ENCODE measurements at places on chromosomes 6 and 20.

DNA sequence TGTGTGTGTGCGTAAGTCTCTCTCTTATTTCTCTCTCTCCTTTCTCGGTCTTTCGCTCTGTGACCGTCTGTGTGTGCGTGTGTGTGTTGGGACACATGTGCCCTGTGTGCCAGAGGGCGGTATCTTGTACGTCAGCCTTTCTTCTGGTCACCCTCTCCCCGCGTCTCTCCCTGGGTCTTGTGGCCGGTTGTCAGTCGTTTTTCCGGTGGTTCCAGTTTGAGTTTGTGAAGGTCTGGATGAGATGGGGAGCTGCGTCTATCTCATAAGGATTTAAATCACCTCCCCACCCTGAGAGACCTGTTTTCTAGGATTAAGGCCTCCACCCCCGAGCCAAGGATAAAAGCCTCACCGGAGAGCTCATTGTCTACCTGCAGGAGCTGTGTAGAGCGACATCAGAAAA lies 295.5 kb upstream of the ZNF337 start:
- no peak for DNase-seq

DNA sequence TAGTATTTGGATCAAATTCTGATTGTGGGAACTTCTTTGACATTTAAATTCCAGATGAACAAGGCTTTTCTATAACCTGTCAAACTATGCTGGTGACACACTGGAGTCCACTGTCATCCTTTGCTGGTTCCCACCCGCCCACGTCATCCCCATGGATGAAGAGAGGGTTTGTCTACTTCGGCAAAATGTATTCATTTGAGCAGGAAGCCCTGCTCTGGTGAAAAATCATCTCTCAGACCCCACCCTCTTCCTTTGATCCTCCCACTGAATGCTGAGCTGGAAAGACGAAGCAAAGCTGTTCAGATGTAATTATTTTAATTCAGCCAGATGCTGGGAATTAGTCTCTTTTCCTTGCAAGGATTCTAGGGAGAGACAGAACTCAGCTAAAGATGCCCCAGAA lies 50.5 kb downstream of the CPNE5 start:
- no peak for DNase-seq

- no peak for DNase-seq
Observed at GRCh38 chr6:1082285-1082935, 229.5 kb upstream of the FOXQ1 start.

- no peak for DNase-seq
Observed at GRCh38 chr6:37324131-37325033, 29.4 kb upstream of the RNF8 start.

DNA sequence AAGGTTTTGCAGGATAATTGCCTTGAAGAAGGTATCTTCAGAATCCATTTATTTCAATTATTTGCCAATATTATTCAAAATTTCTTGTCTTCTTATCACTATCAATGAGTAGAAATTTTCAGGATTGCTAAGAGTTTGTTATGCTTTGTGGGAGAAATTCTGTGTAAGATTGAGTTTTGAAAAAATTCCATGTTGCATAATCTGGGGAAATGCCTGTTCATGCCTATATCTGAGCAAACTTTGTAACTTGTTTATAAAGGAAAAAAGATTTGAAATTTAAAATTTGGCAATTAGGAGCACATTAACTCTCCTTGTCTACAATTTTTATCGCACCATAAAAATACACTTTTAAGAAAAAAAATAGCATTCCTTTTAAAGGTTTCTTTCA lies 39.8 kb upstream of the EDN1 start:
- DNase-seq: no peak

GRCh38 chr20:44594730-44595129 lies 12.4 kb downstream of the PKIG start:
- DNase-seq: no peak

- DNase-seq: no peak
Observed at GRCh38 chr6:90107771-90108282, 188.8 kb downstream of the BACH2 start.

- DNase-seq: no peak
Observed at GRCh38 chr6:16204653-16205376, 33.6 kb upstream of the GMPR start.

DNA sequence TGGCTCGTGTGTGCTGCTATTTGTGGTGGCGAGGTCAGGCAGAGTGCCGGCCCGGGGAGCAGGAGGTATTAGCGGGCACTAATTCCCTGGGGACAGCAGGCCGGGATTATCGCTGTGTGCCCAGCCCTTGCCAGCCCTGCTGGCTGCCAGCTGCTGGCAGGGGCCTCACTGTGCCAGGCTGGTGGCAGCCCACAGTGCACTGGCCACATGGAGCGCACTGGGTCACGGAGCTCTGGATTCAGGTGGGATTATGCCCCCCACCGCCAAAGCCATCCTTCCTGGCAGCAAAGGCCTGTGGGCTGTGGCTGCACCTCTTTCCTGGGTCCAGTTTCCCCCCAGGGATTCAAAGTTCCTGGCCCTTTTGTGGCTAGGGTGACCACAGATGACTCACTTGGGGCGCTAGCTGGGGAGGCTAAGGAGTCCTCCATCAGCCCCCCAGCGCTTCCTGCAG lies 59.7 kb downstream of the YTHDF1 start:
- no peak for DNase-seq

DNA sequence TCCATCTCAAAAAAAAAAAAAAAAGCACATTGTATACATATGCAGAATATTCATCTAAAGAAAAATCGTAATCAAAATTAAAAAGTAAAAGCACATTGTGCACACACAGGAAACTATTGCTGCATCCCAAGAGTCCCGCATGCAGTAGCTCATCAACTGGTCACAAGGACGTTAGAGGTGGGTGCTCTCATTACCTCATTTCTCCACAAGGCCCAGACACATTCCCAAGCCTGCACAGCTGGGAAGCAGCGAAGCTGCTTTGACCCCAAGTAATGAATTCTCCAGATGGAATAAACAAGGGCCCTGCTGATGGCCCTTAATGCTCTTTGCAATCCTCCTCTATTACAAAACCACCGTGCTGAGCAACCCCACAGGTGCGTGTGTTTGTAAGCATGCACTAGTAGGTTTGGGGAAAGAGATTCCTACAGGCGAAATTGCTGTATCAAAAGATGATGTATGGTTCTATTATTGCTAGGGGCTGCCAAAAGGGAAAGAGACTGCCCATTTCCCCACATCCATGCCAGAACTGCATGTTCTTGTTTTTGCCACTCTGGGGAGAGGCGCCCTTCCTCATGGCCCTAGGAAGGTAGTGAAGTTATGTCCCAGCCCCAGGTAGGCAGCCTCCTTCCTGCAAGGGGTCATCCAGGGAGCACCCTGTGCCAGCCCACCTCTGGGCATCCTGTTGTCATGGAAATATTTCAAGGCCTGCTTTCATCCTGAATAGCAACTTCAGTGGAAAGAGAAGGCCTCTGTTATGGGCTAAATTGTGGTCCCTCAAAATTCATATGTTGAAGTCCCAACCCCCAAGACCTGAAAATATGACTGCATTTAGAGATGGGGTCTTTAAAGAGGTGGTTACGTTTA lies 34.6 kb upstream of the PTGIS start:
- DNase-seq: no peak

GRCh38 chr6:139676718-139677117 lies 302.3 kb upstream of the CITED2 start:
- no peak for DNase-seq

GRCh38 chr6:1461207-1461606 lies 71.8 kb downstream of the FOXF2 start:
- DNase-seq: no peak

DNA sequence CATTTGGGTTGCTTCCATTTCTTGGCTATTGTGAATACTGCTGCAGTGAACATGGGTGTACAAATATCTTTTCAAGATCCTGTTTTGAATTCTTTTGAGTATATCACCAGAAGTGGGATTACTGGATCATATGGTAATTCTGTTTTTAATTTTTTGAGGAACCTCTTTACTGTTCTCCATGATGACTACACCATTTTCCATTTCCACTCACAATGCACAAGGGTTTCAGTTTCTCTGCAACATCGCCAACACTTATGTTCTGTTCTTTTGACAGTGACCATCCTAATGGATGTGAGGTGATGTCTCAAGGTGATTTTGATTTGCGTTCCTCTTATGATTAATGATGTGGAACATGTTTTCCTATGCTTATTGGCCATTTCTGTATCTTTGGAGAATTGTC lies 214.4 kb upstream of the ZFP64 start:
- no peak for DNase-seq

DNA sequence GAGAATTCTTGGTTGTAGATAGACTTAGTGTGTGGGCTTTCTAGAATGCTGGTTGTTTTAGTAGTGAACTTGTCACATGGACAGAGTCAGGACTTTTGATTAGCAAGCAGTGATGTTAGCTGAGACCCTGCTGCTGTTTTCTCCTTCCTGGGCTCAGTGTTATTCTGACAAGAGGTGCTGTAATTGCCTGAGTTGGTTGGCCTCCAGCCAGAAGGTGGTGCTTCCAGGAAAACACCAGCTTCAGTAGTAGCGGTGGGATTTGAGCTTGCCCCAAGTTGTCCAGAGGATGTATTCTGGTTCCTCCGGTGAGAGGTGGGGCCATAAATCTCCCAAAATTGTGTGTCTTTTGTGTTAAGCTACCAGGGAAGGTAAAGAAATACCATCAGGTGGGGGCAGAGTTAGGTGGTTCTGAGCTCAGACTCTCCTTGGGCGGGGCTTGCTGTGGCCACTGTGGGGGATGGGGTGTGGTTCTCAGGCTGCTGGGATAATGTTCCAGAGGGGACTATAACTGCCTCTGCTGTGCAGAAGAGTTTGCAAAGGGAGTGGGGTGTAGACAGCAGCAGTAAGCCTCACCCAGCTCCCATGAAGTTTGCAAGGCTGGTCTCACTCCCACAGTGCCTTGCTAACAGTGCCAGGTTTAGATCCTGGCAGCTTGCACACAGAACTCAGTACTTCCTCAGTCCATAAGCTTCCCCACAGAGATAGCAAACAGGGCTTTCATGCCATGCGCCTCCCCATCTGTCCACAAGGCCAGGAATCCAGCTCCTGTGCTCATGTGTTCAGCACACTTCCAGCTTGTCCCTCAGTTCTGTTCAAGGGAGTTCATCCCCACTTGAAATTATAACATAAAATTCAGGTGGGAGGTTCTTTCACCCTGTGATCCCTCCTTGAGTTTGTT lies 278.4 kb upstream of the PTCHD4 start:
- peak; percentile 60 for DNase-seq

DNA sequence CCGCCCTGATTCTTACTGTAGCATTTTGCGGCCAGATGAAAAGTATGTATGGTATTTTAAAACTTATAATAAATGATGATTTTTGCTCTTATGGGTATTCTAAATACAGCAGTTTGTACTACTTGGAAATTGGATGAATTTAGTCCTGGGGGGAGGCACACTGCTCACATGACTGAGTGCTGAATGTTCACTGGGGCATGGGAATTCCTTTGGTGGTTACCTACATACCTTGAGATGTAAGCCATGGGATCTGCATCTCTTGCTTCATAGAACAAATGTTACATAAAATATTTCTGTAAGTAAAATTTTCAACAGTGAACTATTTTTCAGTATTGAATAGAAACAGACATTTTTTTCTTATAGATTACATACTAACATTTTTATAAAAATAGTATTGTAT lies 71.1 kb downstream of the FIG4 start:
- no peak for DNase-seq

DNA sequence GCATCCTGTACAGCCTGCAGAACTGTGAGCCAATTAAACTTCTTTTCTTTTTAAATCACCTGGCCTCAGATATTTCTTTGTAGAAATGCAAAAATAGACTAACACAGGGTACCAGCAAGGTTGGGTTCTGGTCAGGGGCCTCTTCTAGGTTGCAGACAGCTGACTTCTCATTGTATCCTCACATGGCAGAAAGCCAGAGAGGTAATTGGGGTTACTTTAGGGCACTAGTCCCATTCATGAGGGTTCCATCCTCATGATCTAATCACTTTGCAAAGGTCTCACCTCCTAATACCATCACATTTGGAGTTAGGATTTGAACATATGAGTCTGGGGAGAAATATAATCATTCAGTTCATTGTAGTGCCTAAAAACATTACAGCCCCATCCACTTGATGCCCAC lies 101.5 kb downstream of the LCA5 start:
- DNase-seq: no peak

GRCh38 chr6:169229615-169230321 lies 23.9 kb downstream of the THBS2 start:
- DNase-seq: no peak

- DNase-seq: no peak
Observed at GRCh38 chr6:168574075-168574698, 133.2 kb downstream of the SMOC2 start.
